ENCODE measurements at places on chromosomes 4 and X. TPM values are rescaled to one million over a fixed set of nuclear protein-coding genes. Genes with fewer than 3 reads are reported as not detected.
A peak's percentile ranks its signal among the peaks of the same experiment; 100 is the strongest.

GRCh38 chr4:26896636-26897035, 36.0 kb downstream of the STIM2 start:
- DNase-seq: no peak

GRCh38 chr4:23366557-23366906, 523.3 kb downstream of the PPARGC1A start:
- no peak for DNase-seq

DMRTC1 gene
- not detected for total RNA-seq

DNA sequence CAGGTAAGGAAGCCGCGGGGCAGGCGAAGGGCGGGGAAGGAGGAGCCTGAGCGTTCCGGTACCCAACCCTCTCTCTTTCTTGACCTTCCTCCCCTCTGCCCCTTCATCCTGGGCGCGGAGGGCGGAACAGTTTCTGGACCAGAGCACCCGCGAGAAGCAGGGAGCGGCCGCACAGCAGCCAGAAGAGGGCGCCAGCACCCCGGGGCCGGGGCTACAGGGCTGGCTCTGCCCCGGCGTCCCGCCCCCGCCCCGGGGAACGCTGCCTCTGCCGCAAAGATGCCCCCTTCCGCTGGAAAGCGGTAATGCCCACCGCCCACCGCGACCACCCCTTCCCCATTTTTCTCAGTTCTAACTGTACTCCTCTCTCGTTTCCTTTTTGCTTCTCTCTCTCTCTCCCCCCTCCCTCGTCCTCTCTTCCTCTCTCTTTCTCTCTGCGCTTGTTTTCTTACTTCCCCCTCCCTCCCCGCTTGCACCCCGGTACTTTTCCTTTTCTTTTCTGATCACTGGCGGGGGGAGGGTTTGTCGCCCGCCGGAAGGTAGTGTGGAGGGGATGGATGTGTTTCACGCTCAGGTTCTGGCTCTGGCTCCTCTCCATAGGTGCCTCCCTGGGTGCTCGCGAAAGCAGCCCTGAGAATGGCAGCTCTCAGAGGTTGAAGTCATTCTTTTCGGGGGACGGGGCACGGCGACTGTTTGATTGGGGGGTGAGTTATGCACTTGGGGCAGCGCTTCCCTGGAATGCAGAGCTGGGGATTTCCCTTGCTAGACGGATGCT, 13.1 kb upstream of the PRDM8 start:
- DNase-seq: peak; percentile 92

DNA sequence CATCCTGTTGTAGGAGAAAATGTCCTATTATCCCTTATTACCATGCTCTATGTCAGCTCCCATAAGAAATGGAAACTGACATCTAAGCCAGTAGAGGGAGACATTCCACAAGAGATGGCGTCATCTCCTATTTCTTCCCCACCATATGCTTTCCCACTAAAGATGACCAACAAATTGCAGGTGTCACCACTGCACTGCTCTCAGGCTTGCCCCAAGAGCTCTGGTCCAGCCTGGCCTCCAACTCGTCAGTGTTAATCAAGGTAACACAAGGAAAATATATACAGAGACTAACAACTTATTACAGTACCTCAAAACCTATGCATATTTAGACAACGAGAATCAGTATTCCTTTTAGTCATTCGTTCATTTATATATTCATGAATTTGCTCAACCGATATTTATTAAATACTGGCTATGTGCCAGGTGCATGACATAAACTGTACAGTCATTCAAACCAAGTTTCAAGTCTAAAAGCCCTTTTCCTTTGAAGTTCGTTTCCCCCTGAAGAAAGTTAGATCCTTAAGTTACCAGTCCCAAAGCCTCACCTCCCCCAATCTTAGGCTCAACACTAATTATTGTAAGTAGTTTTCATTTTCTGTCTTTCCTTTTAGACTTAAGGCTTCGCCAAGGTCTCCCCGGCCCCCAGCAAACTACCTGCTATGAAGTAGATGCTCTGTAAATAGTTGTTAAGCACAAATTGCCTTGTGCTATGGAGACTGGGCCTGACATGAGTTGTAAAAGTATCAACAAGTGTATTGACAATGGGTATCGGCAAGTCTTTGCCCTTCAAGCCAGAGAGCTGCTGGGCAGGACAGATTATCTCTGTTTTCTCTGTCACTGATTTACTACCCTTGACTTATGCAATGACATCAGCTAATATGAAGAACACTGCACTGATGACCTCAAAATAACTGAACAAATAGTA, 3.1 kb upstream of the FGB start:
- no peak for DNase-seq

EDNRA gene
- total RNA-seq: not detected

- peak; percentile 30 for DNase-seq
Measured at GRCh38 chrX:103254171-103254824, 657 bp downstream of the TCEAL8 start.

DNA sequence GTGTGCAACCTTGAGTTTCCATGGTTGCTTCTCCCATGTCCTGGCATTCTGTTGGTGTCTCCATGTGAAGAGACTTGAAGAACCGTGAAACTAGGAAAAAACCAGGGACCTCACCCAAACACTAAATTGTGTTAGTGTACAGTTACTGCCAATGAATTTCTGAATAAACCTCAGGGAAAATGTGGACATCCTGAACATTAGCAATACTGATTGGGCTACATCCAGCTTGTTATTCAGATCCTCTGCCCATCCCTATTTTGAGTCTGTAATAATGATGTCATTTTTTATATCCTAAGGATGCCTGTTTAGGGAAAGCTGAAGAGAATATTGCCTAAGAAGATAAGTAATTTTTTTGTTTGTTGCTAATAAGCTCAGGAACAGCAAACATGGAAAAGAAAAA, 262.7 kb downstream of the TMA16 start:
- no peak for DNase-seq

SSX4 gene
- not detected for total RNA-seq

DNA sequence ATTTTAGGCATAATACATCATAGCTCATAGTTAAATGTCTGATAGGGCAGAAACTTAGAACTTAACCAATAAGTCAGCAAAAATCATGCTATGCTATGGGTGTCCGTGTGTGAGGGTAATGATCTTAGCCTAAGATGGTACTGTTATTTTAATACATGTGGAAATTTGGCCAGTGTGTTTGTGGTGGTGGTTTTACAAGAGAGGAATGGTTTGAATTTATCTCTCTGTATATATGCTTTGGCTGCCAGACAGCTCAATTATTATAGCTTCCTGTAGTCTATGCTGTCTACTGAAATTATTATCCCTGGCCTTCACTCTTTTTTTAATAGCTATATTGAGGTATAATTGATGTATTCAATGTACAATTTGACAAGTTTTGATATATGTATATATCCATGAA, 21.3 kb downstream of the ZNF330 start:
- no peak for DNase-seq

FRG2 gene
- not detected for total RNA-seq

GRCh38 chr4:133137571-133137970, 11.5 kb upstream of the PCDH10 start:
- DNase-seq: no peak

- DNase-seq: no peak
Measured at GRCh38 chrX:12974305-12974795, 560 bp upstream of the TMSB4X start.

SMC1A gene
- 122 TPM for total RNA-seq

DNA sequence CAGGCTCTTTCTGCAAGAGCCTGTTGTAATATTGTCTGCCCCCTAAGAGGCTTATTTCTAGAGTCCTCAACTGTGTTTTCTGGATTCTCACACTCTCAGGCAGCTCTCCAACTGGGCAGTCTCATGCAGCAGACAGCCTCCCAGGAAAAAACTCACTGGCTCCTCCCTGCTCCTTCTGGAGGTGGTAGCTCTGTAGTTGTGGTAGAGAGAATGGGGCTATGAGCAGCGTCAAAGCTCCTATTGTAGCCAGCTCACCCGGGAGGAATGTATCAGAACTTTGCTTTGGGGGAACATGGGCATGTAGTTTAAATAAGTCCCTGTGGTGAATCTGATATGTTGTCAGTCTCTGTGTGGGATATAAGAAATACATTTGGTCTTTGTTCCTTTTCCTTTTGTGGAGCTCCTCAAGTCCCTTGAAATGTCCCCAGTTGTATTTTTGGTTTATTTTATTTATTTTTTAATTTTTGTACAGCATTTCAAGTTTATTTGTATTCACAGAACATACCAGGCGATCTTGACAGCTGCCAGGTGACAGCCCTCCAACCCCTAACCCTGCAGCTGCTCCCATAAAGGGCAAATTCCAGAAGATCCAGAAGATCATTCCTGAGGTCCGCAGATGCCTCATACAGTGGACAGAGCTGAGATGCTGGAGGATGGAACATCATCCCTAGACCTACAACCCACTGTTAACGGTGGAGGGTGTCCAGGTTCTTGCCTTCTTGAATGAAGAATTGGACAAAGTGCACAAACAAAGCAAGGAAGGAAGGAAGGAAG, 45.7 kb downstream of the TRIM61 start:
- DNase-seq: no peak

- DNase-seq: no peak
Measured at GRCh38 chrX:130446974-130447373, 45.2 kb downstream of the RBMX2 start.
